NCI-H1417 treated with DMSO at 0.1 percent for 48 hours (cell line): ENCODE measurements at places on chromosomes 13 and 19.

DNA sequence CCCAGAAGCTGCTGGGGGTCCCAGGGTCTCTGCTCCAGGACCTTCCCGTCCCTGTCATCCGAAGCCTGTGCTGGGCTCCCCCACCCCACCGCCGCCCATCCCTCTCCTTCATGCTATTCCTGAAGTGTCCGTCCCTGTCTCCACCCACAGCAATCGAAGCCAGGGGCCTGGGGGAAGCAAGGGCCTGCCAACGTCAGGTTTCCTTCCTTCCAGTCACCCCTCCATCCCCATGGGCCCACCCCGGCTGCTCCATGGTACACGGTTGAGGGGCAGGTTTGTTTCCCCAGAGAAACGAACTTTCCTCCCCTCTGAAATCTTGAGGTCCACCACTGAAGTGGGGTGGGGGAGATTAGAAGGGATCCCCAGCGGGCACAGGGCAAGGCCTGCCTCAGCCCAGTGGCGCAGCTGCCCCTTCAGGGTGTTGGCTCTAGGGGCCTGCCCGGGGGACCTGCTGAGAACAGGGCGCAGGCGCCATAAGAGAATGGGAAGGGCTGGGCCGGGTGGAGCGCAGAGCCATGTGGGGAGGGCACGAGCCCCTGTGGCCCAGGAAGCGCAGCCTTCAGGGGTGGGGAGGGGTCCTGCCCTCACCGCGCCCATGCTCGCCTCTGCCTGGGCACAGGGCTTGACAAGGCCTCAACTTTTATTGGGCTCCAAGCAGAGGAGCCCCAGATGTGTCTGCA is 16.1 kb downstream of the CEBPG start:
- DNase-seq = no peak

DNA sequence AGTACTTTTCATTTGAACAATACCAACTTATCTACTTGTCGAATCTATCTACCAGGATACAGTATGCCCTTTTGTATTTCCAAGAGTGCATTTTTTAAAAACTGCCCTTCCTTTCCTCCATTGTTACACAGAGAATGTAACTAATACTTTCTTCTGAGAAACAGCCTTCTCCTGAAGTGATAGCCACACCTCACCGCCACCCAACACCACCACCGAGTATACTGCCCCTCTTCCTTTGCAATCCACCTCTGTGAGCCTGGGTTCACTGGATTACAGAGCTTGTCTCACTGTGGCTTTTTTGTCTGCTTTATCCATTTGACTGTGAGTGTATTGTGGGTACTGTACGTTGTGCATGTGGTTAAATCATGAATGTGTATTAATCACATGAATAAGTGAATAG is 305.4 kb downstream of the KLF12 start:
- DNase-seq = no peak

- no peak for DNase-seq
These were observed 16.6 kb upstream of the TRIM13 start for GRCh38 chr13:49980266-49980665.

- no peak for DNase-seq
These were observed 15.0 kb upstream of the ZNF527 start for GRCh38 chr19:37355901-37356300.

DNA sequence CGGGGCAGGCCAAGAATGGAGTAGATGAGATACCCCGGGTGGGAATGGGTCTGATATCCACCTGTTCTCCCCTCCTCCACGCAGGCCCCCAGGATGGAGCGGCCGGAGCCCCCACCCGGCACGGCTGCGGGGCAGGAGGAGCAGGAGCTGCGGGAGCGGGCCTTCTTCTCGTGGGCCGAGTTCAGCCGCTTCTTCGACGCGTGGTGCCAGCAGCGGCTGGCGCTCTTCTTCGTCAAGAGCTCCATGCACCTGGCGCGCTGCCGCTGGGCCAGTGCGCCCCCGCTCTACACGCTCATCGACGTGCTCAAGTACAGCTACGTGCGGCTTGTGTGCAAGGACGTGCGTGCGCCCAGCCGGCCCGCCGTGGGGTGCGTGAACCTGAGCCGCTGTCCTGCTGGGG is 1.2 kb downstream of the ZSWIM9 start:
- DNase-seq = no peak
